ENCODE measurements at places on chromosomes 3 and 15. TPM values are rescaled to one million over a fixed set of nuclear protein-coding genes. Genes with fewer than 3 reads are reported as not detected.

GRCh38 chr15:96160800-96161199 is 169.7 kb upstream of the NR2F2 start:
- peak; percentile 48 for DNase-seq

DNA sequence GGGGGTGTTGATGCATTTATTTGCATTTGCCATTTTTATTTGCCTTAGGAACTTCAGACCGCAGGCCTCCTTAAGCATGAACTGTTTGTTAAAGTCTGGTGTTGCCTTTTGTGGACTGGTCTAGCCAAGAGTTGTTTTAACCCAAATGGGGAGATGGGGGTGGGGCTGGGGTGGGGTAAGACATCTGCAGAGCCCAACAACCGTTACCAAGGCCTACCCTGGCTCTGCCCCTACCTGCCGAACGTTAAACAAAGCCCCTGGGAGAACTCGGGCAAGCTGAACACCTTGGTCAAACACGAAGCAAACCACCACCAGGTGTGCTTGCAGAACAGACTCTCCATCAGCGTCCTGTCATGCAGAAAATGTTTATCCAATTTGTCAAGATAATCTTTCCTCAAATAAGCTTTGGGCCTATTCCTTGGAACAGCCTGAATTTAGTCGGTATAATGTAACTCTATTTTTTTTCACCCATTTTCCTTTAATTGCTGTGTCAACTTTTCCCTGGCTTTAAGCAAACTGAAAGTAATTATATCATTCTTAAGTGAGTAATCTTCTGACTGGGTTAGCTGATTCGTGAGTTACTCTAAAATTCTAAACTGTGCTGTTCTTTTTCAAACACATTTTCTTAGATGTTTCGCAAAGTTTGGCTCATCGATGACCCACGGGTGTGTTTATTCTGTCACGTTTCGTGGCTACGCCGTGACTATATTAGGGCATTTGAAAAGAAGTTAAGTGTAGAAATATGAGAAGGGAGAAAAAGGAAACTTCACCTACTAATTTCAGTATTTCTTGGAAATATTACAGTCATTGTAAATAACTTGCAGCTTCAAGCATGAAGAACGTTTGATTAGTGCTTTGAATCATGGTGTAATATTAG is 127.6 kb downstream of the SOX2 start:
- no peak for DNase-seq

GRCh38 chr15:62841269-62841628 is 201.3 kb upstream of the TPM1 start:
- DNase-seq: no peak

- DNase-seq: peak; percentile 89
These were observed 7.0 kb downstream of the GNAI2 start for GRCh38 chr3:50242851-50243542.

DNA sequence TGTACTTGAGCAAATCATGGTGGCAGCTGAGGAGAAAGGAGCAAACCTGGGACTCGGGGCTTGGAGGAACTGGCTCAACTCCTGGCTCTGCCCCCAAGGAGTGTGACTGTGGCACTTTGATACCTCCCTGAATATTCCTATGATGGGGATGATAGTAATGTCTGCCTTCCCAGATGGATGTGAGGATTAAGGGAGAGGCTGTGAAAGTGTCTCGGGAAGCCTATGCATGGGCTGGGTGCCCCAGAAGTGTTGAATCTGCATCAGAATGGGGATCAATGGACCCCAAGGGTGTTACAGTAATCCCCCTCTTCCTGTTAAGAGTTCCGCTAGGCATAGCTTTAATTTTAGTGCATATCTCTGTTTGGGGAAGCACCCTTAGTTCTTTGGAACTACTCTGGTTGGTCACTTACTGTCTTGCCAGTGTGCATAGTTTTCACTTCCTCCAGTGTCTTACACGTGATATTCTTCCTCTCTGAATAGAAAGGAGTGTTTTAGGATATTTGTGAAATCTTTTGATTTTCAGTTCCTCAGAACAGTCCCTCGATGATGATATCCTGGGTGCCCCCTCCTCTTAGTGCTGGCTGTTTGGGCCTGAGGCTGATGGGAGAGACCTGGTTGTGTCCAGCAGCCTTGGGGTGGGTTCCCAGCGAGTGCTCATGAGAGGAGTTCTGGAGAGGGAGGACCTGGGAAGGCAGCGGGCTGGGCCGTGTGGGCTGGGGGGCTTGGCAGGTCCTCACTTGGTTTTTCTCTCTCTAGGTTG is 97.5 kb downstream of the CHDH start:
- no peak for DNase-seq

Gene SLC28A1
- total RNA-seq: not detected

DNA sequence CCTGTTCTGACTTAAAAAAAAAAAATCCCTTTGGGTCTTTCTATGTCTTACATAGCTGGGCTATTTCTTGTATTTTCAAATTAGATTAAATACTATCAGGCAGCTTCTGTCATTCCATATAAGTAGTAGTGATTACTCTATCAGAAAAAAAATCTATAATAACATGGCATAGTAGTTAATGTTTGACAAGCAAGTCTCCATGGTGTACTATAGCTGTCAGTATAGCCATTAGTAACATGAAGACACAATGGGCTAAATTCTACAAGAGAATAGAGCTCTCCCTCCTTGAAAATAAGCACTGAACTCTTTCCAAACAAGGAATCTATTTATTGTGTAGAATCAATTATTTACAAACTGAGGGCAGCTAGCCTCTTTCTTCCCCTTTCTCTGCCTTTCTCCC is 19.4 kb upstream of the VEPH1 start:
- DNase-seq: no peak

DNA sequence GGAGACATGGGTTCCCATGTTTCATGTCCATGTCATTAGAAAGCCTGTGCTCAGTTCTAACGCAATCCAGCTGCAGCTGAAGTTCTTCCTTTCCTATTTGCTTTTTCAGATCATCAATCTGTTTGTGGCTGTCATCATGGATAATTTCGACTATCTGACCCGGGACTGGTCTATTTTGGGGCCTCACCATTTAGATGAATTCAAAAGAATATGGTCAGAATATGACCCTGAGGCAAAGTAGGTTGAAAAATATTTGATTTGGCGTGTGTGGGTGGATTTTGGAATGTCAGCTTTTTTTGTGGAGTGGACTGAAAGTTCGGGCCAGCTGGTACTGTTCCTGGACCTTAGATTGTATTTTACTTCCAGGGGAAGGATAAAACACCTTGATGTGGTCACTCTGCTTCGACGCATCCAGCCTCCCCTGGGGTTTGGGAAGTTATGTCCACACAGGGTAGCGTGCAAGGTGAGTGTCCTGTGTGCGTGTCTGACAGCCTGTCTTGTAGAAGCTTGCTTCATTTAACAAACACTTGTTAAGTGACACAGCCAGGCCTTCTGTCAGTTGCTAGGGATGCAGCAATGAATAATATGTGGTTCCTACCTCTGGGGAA is 69.6 kb downstream of the CHDH start:
- no peak for DNase-seq

Gene GLDN
- total RNA-seq: not detected

Gene MRPL47
- total RNA-seq: 19.8 TPM

DNA sequence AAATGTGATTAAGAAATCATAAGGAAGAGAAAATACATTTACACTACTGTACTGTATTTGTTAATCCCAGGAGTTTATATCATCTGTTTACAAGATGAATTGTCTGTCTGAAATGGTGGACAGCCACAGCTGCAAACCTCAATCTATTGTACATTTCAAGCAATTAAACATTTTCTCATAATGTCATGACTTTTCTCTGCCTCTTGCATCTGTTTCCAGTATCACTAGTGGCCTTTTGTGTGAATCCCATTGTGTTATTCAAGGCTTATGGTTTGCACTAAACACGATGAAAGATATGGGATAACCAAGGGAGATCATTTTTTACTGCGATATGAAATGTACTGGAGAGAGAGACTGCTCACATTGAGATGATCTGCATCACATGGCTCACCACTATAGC is 200.2 kb upstream of the LRRN1 start:
- DNase-seq: no peak

DNA sequence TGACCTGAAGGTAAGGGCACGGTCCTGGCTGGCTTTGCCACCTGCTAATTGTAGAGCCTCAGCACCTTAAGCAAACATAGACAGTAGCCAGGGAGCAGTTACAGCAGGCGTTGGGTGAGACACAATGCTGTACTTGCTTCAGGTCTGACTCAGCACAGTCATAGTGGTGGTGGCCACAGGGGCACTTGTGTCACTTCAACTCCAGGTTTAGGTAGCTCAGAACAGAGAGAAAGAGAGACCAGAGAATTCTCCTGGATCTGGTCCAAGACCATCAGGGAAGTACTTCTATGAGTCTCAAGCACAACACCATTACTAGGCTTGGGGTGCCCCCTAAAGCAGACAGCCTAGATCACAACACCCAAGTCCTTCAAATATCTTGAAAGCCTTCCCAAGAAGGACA is 204.4 kb downstream of the OTOL1 start:
- no peak for DNase-seq

DNA sequence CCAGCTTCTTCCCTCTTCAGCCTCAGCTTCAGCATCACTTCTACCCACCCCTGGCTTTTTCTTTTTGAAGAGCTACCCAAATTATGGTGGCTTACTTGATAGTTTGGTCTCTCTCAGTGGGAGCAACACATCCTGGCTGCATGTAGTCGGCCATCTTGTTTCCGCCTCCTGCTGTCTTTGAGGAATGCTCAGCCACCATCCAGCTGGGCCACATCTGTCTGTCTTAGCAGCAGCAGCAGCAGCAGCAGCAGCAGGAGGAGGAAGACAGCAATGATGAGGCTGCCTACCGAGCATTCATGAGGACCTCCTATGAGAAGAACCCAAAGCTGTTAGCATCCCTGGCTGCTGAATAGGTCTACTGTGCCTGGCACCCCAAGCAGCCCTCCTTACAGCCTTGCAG is 19.7 kb downstream of the IL16 start:
- no peak for DNase-seq

Gene DPPA4
- not detected for total RNA-seq

Gene AMOTL2
- 98.2 TPM for total RNA-seq

GRCh38 chr15:47587940-47588802 is 129.1 kb upstream of the SEMA6D start:
- DNase-seq: no peak

GRCh38 chr3:45106874-45107273 is 39.3 kb downstream of the CDCP1 start:
- no peak for DNase-seq

DNA sequence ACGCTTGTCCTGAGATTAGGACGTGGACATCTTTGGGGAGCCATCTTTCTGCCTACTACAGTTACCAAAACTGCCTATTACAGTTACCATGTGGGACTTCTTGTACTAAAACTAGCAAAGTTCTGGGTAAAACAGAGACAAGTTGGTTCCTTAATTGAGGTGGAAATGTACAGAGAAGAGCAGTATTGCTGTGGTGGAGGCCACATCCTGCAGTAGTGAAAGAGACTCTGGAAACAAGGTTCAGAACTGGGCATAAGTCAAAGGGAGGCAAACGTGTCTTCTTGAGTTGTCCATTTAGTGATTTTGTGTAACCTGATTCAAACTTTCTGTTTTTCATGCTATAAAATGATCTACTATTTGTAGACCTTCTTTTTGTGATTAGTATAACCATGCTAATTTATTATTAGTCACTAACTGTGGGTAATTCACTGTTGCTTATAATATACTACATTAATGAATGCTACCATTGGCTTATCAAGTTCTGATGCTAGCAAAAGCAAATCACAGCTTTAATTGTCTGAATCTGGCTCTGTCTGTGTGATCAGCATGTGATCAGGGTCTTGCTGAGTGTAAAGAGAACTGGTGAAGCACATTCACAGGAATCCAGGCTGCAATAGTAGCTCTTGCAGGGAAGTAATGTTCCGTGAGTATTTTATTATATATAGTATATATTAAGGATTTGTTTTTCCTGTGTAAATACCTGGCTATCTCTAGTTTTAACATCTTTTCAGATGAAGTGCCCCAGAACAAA is 207.9 kb upstream of the GAP43 start:
- no peak for DNase-seq

DNA sequence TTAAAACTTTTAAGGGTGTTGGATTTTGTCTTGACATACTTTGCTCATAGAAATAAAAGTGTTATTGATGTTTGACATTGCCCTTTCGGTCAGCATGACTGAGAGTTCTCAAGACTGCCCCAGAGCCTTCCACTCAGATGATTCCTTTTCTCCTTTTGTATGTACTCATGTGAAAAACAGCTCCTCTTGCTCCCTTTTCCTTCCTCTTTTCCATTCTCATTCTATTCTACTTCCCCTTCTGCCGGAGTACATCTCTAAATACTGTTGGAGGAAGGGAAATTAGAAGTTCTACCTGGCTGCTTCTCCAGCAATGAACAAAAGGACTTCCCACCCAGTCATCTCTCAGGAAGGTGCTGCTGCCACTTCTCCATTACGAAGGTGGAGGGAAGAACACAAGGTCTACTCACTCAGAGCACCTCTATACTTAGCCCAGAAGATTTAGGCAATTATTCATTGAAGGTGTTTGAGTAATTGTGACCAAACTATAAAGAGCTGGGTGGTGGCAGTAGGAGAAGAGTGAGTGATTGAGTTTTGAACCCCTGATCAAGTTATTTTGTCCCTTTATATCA is 163.8 kb upstream of the MBNL1 start:
- no peak for DNase-seq

DNA sequence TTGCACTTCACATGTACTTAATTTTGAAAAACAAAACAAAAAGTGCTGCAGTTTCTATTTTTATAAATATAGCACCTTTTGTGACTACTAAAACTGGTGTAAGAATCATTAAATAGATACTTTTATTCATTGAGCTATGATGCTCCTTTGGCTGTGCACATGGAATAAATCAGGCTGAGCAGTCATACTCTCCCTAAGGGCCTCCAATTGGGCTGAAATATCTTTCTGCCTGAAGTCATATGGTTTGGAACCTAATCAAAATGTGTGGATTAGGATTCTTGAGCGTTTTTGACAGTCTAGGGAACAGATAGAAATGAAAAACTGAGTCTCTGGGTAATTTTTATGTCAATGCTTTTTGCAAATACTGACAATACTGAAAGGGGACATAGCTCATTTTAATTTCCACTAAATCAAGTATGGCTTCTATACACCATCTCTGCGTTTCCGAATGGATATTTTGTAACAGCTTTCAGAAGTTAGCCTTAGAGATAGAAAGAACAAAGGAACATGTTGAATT is 392.2 kb upstream of the ROBO1 start:
- DNase-seq: no peak

Gene HCLS1
- total RNA-seq: 24.0 TPM

DNA sequence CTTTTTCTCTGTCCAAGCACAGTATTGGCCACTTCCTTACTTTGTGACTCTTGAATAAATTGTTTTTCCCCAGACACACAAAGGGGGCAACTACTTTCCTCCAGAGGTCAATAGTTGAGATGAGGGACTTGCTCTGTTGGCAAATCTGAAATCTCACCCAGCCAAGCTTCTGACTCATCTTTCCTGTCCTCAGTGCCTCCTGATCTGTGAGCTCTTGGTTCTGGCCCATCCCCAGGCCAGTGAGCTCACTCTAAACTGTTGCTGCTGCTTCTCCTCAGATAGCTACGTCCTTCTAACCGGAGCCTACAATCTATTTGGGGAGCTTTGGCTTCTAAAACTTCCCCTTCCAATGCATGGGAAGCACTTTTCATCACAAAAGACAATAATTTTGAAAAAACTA is 50.0 kb upstream of the NMD3 start:
- DNase-seq: peak; percentile 84

GRCh38 chr3:18207226-18207625 is 217.9 kb downstream of the SATB1 start:
- DNase-seq: no peak

GRCh38 chr3:48990636-48991469 is 812 bp downstream of the P4HTM start:
- no peak for DNase-seq

Gene GP5
- under 0.01 TPM for total RNA-seq

Gene PHLDB2
- 32.5 TPM for total RNA-seq
